ENCODE measurements at places on chromosomes 12 and 14. TPM values are rescaled to one million over a fixed set of nuclear protein-coding genes. Genes with fewer than 3 reads are reported as not detected.
A peak's percentile ranks its signal among the peaks of the same experiment; 100 is the strongest.

The PLCZ1 gene
- total RNA-seq, result not detected

The NR1H4 gene
- not detected for total RNA-seq

The SLC10A1 gene
- total RNA-seq, result not detected

DNA sequence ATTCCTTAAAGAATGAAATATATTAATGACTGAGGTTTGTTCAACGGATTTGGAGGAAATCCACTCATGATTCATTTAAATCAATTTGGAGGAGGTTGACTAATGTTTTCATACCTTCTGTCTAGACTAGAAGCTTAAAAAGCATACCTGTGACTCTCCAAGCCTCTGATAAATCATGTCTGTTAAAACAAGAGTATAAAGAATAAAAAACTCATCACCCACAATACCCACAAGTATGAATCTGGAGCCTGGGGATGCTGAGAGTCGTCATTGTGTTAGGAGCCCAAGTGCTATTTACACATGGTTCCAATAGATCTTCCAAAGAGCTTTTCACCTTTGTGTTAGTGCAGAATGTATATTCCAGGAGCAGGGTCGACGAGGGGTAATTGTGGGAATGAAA is 86.8 kb upstream of the ADAMTS20 start:
- no peak for DNase-seq

DNA sequence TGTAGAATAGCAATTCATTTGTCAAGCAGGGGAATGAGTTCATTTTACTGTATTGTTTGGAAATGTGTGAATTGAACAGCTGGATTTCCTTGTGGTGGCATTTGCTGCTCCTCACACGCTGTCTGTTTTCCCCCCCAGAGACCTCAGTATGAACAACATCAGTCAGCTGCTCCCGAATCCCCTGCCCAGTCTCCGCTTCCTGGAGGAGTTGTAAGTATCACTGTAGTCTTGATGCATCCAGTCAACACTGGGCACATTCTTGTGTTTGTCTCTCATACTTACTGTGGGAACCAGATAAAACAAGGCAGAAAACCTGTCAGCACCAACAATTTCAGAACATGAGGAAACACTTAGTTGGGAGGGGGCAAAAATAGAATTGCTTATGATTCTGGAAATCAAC is 64.9 kb downstream of the LGR5 start:
- no peak for DNase-seq

DNA sequence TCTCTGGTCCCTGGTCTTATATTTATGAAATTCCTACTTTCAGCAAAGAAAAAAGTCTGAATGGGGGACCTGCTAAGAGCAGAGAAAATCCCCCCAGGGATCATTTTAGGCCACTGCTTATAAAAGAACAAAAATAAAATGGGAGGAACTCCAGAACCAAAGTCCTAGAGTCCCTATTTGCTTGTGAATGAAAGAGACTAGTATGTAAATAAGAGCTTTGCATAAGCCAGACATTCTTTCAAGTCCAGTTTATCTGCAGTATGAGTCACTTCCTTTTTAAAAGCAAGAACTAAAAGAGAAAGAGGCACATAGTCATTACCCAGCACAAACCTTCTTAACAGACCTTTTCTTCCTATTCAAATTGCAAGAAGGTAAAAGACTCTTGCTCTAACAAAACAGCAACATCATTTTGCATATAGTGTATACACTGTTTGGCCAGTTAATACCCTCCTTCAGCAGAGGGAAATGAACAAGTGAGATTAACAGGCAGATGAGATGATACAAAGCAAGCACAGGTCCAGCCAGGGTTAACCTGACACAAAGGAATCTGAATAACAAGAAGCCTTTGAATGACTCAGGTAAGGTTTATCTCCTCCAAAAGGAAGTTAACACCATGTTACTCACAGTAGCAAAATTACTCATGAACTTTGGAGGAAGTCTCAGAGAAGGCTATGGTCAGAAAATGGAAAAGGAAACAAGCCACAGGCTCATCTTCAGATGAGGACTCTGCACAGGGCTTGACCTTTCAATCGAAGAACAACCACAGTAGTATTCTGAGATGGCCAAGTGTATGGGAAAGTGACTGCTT is 87.3 kb downstream of the PHLDA1 start:
- peak; percentile 96 for DNase-seq

DNA sequence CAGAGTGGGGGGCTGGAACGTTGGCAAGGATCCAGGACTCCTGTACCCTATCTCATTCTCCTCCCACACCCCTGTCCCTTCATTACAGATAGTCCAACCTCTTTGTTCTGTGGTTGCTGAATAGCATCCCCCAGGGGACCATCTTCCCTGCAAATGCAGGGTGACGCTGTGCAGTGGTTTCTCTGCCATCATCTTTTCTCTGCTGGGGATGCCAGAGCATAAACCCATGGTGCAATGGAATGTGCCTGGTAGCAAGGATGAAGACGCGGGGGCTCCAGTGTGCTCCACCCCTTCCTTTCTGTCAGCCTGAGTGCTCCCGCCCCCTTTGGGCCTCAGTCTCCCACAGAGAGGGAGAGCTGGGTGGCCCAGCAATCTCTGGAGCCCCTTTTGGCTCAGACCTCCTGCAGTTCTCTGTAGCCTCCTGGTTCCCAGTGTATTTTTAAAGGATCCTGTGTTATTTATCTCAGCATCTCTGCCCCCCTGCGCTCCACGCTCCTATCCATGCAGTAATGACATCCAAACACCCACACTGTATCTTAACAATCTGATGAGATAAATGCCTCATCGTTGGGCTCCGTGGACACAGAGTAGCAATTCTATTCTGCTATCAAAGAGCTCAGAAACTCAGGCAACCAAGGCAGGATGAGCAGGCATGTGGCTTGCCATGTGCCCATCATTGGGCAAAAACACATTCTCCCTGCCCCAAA is 212.8 kb downstream of the CACNA1C start:
- DNase-seq, result no peak

GRCh38 chr12:9198012-9198411 is 10.2 kb downstream of the PZP start:
- no peak for DNase-seq
